ENCODE measurements at places on chromosomes 5 and 9.

GRCh38 chr5:37111426-37112382, 137.5 kb downstream of the CPLANE1 start:
- DNase-seq = no peak

DNA sequence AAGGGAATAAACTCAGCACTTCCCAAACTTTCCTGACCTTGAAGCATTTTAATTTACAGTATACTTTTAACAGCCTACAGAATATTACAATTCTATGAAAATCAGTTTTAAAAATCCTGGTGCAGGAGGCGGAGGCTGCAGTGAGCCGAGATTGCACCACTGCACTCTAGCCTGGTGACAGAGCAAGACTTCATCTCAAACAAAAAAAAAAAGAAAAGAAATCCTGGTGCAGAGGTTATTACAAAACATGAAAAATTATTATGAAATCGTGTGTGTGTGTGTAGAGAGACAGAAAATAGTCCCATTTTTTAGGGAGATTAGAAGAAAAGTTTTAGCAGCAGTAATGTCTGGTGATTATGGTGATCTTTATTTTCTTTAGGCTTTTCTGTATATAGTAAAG, 26.9 kb downstream of the GOLPH3 start:
- DNase-seq = no peak

DNA sequence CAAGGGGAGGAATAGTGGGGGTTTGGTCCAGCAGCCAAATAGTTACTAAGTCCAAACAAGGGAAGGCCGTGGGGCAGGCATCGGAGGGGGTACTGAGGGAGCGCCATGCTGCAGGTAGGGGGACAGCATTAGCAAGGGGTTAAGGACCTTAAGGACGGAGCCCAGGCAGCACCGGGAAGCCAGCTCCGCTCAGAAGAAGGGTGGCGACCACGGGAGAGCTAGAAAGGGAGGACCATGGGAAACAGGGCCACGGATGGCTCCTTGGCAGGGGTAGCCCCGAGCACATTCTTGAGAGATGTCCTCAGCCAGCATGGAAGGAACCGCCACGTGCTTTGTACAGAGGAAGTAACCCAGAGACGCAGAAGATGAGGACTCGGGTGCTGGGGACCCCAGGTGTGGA, 76.2 kb upstream of the STXBP1 start:
- no peak for DNase-seq

DNA sequence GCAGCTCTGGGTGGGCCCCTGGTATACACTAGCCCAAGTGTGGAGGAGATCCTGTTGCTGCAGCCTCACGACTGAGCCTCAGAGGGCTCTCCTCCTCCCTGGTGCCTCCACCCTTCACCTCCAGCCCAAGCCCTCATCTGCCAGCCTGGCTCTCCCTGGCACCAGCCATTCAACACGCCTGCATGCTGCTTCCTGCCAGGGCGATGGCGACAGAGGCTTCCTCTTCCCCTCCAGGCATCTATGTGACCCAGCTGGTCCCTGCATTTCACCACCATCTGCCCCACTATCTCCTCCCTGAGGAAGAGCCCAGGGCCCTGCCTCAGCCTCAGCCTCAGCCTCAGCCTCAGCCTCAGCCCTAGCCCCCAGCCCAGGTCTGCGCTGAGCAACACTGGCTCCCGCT, 54.8 kb upstream of the ANGPTL2 start:
- DNase-seq = no peak

GRCh38 chr9:72477930-72478518, 43.4 kb upstream of the TMC1 start:
- no peak for DNase-seq

DNA sequence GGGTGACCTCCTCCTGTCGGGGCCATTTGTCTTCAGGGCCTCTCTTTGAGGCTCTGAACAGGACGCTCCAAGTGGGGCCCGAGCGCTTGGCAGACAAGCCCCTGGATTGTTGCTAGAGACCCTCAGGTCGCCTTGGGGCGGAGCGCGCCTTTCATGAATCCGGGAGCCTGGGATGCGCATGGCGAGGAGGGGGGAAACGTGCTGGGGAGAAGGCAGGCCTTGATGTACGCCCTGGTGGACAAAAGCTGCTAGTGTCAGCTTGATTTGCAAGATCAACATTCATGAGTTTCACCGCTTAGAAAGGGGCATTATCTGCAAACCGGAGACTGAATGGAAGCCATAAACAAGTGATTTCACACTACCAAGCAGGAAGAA, 226.3 kb downstream of the SMARCA2 start:
- DNase-seq = peak; percentile 40

DNA sequence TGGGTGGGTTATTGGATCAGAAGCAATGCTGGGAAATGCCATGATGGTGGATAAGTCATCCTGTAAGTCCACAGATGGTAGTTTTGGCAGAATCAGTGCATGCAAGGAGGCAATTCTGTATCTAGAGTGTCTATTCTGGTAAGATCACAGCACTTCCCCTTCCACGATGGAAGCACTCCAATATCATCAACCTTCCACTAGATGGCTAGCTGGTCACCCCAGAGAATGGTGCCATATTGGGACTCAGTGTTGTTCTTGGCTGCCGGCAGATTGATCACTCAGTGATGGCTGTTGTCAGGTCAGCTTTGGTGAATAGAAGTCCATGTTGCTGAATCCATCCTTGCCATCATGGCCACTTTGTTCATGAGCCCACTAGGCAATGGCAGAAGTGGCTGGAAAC, 553.5 kb downstream of the CSNK1G3 start:
- no peak for DNase-seq

DNA sequence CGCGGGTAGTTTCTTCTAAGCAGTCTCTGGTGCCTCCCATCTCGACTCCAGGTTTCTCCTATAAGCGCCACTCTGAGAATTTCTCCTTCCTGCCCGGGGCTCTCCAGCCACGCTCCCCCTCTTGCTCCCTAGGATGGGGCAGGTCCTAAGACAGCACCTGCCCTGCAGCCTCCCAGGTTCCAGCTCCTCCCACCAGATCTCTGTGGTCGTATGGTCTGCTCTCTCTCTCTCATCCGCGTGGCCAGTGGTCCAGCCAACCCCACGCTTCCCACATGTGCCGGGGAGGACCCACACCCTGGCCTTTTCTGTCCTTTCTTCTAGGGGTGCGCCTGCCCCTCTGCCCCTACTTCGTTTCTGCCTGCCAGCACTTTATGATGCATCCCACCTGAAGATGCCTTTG, 40.5 kb downstream of the MVB12B start:
- no peak for DNase-seq

DNA sequence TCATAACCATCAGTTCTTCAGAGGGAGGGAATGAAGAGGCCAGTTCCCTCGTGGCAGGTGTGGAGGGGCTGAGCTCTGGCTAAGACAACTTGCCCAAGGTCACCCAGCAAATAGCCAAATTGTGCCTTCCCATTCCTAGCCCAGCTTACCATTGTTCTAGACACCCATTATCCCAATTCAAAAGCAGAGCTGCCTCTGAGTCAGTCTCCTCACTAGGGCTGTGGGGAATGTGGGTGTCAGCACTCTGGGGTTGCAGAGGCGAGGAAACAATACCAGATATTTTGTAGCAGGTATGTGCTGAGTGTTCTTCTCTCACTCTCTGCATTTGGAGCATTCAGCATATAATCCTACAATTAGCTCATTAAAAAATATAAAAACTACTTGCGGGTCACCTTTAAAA, 270.8 kb downstream of the PSAT1 start:
- DNase-seq = no peak

GRCh38 chr9:127014910-127015540, 100.4 kb downstream of the RALGPS1 start:
- no peak for DNase-seq

DNA sequence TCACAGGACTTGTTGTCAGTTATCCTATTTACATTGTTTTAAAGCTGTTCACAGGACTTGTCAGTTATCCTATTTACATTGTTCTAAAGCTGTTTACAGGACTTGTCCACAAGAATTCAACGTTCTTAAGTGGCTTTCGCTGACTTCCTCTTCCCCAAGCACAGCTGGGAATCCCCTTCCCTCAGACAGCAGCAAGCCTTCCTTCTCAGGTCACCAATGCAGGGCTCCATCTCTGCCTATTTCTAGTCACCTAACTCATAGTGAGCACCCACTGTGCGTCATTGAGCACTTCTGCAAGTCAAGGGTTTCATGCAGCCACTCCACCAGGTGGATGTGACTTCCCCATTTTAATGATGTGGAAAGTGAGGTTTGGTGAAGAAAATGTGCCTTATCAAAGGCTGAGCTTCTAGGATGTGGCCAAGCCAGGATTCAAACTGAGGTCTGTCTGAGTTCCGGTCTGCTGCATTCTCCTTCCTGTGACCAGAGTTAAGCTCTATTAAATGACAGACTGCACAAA, 109.8 kb upstream of the ZNF462 start:
- no peak for DNase-seq

DNA sequence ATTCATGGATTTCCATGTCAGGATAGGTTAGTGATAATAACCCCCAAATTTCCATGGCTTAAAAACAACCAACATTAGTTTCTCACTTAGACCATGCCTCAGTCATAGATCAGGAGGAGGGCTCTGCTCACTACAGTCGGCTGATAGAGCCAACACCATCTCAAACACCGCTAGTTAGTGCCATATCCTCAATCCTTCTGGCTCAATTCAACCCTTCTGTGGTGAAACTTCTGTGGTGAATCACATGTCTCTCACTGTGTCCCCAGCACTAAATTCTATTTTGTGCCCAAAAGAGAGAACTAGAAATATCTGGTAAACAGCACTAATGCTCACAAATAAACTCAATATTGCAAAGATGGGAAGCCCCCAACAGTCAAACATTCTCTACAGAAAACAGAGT, 21.1 kb downstream of the ECPAS start:
- no peak for DNase-seq

DNA sequence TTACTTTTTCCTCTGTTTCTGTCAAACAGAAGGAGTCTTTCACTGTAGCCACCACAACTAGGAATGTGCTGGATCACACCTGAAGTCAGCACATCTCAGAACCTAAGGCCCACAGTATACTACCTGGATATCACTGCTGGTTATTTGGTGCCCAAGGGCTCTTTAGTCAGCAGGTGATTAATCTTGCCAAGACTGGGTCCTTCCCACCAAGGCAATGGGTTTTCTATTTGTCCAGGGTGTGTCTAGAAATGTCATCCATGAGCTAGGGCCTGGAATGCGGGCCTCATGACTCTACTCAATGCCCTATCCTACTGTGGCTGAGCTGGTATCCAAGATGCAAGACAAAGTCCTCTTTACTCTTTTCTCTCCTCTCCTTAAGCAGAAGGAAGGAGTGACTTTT, 9.8 kb upstream of the PCDHAC1 start:
- no peak for DNase-seq

- DNase-seq = no peak
Measured at GRCh38 chr5:132657676-132658380, at the start of gene IL13. Gene IL13, plus strand, starts transcription at chr5:132658173. Its CDS starts 14 bp downstream, at chr5:132658187.

All from mucosa of descending colon (tissue), 3 donors.